NCI-H226 (cell line): ENCODE measurements at places on chromosomes 1 and 21.

DNA sequence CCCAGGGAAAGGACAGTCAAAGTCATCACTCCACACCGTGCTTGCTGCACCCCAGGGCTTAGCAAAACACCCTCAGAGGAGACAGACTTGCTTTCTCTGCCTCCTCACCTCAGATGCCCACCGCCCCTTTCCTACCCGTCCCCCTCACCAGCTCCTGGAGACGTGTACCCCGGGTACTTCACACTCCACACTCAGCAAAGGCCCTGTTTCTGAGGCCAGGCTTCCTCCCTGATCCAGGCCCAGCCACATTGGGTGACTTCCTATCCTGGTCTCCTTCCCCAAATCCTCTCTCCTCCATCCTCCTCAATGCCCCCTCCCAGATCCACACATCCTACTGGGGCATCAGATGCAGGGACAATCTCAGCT, 116.7 kb downstream of the DMRTB1 start:
- DNase-seq = no peak

- no peak for DNase-seq
Measured at GRCh38 chr1:115280064-115280463, 58.0 kb downstream of the NGF start.

DNA sequence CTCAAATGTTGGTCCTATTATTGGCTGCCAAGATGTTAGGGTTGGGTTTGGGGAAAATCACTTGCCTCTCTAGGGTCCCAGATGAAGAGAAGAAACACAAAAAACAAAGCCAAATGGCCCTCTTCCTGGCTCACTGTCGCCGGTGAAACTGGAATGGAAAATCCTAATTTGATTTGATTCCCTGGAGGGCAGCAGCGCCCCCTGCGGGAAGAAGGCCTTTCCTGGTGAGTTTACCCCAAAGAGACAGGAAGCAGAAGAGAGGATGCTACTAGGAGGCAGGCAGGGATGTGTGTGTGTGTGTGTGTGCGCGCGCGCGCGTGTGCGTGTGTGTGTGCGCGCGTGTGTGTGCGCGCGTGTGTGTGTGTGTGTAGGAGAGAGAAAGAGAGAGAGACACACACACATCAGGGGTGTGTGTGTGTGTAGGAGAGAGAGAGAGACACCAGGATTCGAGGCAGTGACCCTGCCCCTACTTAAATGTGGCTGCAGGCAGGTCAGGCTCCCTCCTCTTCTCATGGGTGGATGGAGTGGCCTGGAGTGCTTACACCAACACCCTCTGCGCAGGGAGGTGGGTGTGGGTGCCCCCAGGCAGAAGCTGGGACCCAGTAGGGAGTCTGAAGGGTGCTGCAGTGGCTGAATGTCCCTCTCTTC, 3.1 kb upstream of the SELENON start:
- peak; percentile 60 for DNase-seq

DNA sequence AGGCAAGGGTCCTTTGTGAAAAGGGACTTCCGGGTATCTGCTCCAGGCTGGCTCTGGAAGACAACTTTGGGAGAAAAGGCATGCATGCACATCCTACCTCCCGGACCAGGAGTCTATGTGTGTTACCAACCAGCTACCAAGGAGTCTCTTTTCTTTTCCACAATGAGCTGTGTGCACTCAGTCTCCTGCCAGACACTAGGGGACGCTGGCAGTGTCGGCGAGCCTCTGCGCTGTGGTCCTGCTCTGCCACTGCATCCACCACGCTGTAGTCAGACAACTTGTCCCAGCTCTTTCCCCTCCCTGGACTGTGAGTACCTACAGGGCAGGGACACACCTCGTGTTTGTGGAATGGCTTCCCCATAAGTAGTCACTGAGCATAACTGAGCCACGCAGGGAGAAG, 5.1 kb upstream of the SSR2 start:
- DNase-seq = no peak

- DNase-seq = no peak
Measured at GRCh38 chr21:33136847-33137502, 67.0 kb downstream of the OLIG1 start.

GRCh38 chr1:58981392-58981791, 197.5 kb upstream of the JUN start:
- DNase-seq = no peak

DNA sequence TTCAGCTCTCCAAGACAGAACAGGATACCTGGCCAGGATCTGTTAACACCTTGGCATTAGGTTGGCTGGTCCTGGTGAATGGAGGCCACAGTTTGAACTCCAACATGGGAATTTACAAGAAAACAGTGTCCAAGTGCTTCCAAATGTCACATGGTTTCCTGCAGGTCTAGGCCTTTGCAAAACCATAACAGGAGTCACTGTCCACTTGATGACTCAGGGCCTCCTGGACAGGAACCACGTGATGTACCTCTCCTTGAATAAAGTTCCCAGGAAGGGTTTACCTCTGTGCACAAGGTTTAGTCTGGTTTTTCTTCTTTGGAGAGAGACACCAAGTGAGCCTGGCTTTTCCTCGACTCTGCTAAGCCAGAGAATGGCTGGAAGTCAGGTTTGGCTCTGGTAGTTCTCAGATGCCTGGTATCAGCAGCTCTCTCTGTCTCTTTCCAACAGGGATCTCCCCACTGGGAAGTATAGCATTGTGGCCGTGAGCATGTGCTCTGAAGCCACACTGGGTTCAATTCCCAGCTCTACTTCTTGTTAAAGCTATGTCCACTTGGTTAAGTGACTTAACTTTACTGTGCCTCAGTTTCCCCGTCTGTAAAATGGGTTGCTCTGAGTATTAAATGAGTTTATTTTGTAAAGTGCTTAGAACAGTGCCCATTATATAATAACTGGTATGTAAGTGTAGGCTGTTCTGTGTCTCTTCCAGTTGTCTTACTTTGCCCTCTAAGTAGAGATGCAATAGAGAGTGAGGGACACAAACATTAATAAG, 27.3 kb upstream of the TMEM61 start:
- no peak for DNase-seq

DNA sequence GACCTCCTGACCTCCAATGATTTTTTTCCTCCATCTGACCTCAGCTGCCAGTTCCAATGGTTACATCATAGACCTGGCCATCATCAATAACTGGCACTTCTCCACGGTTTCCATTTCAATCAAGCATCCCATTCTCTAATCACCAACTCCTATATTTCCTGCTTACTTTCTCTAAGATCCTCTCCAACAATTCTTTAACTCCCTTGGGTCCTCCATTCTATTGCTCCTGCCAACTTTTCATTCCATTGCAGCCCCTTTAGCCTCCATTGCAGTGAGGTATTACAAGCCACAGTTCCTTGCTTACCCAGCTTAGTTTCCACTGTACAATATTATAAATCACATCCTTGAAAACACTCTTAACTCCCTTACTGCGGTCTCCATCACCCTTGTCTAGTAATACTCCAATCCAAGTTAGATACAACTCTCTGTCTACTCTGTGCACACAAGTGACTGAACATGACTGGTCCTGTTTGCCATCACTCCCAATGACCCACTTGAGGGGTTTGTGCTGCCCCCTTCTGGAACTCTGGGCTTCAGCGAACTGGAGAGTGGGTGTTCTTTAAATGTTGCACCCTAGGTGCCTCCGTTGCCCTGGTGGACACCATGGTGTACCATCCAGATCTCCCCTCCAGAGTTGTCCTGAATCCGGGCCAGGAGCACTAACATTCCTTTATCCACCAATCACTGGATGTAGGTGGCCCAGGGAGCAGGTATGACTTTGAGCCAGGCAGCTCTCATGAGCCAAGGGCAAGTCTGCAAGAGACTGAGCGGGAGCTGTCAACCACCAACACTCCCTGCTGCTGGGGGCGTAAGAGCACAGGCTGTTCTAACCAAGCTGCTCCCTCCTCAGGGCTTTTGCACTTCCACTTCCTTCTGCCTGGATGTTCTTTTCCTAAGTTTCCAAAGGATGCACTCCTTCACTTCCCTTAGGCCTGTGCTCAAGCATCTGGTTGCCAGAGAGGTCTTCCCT, 3.7 kb upstream of the FNDC7 start:
- no peak for DNase-seq

DNA sequence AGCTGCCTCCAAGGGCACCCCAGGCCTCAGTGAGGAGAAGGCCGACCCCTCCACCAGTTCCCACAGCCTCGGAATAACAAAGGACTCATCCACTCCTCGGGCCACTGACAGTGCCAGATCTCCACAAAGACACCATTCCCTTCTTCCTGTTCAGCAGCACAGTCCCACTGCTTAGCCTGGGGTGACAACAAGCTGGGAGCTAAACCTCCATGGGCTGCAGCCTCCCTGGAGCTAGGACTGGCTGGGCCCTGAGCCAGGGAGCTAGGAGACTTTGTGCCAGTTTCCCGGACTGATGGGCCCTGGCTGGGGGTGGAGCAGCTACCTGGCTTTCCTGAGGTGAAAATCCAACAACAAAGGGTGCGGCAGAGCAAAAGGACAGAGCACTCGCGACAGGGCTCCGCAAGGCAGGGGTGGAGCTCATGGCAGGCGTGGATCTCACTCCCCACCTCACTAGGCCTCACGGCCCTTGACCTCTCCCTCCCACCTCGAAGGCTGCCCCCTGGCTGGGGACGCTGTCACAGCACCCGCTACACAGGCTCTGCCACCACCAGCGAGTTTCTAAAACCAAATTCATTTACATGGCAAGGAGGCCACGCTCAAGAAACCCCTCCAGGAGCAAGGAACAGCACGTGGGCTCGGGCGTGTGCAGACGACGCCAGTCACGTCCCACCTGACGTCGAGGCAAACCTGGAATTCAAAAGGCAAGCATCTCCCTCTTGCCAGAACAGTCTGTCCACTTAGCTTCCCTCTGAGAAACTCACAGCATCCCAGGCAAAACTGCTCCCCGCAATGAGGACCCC, 13.8 kb downstream of the SLC35E2B start:
- no peak for DNase-seq

GRCh38 chr1:41751804-41752513, 166.8 kb downstream of the HIVEP3 start:
- no peak for DNase-seq

DNA sequence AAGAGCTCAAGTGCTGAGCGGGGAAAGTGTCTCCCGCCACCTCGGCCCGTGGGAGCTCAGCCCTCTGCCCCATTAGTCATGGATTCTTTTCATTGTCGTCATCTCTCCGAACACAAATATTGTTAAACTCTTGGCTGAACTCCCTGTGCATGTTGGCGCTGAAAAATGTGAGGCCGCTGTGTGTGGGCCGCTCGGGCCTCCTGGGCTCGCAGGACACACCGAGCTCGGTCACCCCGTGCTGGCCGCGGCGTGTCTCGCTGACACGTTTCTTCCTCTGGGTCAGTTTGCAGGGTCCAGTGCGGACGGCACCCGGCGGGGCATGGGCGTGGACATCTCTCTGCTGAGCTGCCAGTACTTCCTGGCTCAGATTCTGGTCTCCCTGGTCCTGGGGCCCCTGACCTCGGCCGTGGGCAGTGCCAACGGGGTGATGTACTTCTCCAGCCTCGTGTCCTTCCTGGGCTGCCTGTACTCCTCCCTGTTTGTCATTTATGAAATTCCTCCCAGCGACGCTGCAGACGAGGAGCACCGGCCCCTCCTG, 25.6 kb downstream of the SLC45A1 start:
- DNase-seq = peak; percentile 92

DNA sequence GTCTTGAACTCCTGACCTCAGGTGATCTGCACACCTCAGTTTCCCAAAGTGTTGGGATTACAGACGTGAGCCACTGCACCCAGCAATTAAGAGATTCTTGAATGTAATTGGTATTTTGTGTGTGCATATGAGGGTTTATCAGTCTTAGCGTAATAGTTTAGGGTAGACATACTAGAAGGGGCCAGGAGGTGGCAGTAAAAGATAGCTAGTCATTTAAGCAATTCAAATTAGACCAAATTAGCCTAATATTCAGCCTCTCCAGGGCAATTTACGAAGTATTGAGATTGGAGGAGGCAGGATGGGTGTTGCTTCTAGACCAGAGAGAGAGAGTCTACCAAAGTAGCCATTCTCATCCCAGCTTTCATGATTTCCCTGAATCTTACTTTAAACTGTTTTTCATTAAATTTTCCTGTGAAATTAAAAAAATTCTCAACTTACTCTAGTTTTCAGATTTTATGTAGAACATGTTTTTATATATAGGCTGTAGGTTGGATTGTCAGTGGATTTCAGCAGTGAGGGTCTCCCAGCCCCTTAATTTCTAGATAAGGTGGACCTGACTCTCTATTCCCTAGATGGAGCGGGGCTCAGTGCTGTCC, 119.7 kb downstream of the HHAT start:
- DNase-seq = no peak

DNA sequence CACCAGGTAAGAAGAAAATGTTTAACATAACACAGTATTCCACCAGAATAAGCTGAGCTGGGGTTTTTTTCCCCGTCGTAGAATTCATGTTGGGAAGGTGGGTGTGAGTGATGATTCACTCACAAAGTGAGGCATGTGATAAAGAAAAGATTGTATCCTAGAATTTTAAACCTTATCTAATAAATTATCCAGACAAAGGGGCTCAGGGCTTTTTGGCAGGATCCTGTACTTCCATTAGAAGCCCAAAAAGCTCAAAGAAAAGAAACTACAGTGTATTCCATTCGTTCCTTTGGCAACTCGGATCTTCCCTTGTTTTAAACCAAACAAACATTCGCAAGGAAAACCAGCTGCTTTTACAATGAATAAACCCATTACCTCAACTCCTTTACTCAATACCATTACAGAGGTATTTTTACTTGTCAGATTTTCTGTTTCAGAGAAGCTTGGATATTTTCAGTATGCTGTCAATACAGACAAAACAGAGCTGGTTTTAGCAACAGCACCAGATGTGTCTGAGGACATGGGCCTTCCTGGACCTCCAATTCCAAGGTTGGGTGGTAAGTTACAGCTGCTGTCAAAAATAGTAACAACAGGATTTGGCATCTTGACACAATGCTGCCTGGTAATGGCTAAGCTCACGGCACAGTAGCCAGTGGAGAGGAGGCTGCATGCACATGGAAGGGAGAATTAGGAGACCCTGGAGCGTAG, 159.9 kb upstream of the RUNX1 start:
- DNase-seq = peak; percentile 66

GRCh38 chr1:1273512-1274298, at the start of gene UBE2J2:
Gene UBE2J2 (minus strand): TSS chr1:1273854. CDS start chr1:1267992, 5,862 bp downstream.
- peak; percentile 76 for DNase-seq

DNA sequence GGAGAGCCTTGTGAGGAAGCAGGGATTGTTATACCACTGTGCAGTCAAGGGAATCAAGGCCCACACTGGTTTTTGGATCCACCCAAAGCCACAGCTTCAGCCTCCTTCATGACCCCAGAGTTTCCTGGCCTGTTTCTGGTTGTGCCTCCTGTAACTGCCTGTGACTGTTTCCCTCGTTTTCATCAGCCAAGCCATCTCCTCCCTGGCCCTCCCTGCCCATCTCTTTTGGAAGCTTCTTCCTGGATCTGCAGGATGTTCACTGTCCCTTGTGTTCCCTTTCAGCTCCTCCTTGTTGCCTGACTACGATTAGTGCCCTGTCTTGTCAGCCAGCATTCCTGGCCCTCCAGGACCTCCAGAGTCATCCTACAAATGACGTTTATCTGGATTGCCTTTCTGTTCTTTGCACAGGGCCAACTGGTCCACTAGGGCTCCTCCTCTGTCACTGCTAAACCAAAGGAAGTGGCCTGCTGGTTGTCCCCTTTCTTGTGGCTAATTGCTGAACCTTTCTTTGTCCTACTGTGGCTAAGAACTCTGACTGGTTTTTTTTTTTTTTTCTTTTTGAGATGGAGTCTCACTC, 17.9 kb downstream of the SFT2D2 start:
- DNase-seq = no peak
